CD4-positive, CD25-positive, alpha-beta regulatory T cell (primary cell): ENCODE measurements at places on chromosomes 3 and 15. TPM values are rescaled to one million over a fixed set of nuclear protein-coding genes. Genes with fewer than 3 reads are reported as not detected.

CA12 gene
- polyA plus RNA-seq, result not detected

AHSG gene
- polyA plus RNA-seq, result not detected

SLC12A1 gene
- polyA plus RNA-seq, result not detected

GOLGA8Q gene
- not detected for polyA plus RNA-seq

DUOXA1 gene
- not detected for polyA plus RNA-seq

CCR1 gene
- 0.33 TPM for polyA plus RNA-seq

STRA6 gene
- polyA plus RNA-seq, result not detected

TRIM59 gene
- polyA plus RNA-seq, result 50.5 TPM

ECE2 gene
- polyA plus RNA-seq, result not detected

RAB7A gene
- 180 TPM for polyA plus RNA-seq

SLC24A5 gene
- polyA plus RNA-seq, result not detected

CCR4 gene
- 80.8 TPM for polyA plus RNA-seq

NCBP2 gene
- polyA plus RNA-seq, result 69.6 TPM

SLC22A14 gene
- polyA plus RNA-seq, result not detected

SLTM gene
- polyA plus RNA-seq, result 53.0 TPM

TMEM207 gene
- polyA plus RNA-seq, result not detected

TEX55 gene
- not detected for polyA plus RNA-seq

LDHAL6B gene
- polyA plus RNA-seq, result not detected

EEF1AKMT4 gene
- 5.1 TPM for polyA plus RNA-seq
